SK-N-DZ (cell line): ENCODE measurements at places on chromosomes 16 and 17.

DNA sequence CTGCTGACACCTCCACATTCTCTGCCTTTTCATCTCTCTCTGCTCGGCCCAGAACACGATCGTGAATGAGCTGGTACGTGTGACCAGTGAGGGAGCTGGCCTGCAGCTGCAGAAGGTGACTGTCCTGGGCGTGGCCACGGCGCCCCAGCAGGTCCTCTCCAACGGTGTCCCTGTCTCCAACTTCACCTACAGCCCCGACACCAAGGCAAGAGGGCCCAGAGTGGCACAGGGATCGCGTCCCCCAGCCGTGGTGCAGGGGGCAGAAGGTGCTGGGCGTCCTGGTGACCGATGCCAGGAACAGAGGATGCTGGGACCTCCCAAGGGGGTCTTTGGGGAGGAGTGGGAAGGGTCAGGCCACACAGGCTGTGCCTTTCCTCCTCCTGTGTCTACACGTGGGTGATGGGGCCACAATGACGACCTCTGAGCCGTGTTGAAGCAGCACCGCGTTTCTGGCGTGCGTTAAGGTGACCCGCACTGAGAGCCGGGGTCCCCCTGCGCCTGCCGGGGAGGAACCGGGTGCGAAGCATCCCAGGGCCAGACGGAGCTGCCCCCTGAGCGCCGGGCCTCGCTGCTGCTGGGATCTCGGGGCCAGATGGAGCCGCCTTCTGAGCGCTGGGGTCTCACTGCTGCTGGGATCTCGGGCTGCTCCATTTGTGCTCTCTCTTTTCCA lies 17.4 kb downstream of the GAA start:
- DNase-seq = no peak

GRCh38 chr16:85618521-85618920 lies 5.4 kb downstream of the GSE1 start:
- no peak for DNase-seq

- no peak for DNase-seq
These were observed 40.5 kb upstream of the MGAT5B start for GRCh38 chr17:76827736-76828135.

- no peak for DNase-seq
These were observed 348.9 kb upstream of the DYNLRB2 start for GRCh38 chr16:80191928-80192327.

- DNase-seq = no peak
These were observed 4.3 kb downstream of the AKAP1 start for GRCh38 chr17:57089391-57089790.

DNA sequence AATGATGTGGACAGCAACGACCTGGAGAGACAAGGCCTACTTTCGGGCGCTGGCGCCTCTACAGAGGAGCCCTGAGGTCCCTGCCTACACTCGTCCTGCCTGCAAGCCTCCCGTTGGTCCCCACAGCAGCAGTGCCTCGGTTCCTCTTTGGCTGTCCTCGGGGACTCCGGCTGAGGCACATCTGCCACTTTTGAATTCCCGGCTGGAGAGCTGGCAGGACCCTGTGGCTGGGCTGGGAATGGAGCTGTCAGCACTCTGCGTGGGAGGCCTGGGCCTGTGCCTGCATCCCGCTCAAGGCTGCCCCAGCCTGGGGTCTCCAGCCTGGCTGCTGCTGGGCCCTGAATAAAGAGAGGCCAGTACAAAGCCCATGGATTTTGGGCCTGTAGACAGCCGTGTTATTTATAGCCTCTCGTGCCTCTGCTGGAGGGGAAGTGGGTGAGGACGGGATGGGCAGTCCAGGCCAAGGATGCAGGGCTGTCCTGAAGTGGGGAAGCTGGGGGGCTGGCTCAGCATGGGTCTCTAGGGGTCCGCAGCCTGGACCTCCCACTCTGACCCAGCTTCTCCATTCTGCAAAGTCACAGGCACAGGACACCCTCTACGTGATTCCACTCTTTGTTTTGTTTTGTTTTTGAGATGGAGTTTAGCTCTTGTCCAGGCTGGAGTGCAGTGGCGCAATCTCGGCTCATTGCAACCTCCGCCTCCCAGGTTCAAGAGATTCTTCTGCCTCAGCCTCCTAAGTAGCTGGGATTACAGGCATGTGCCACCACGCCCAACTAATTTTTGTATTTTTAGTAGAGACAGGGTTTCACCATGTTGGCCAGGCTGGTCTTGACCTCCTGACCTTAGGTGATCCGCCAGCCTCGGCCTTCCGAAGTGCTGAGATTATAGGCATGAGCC lies 10.6 kb upstream of the SPNS2 start:
- DNase-seq = no peak

- DNase-seq = no peak
These were observed 3.6 kb upstream of the C16orf96 start for GRCh38 chr16:4552541-4552940.

DNA sequence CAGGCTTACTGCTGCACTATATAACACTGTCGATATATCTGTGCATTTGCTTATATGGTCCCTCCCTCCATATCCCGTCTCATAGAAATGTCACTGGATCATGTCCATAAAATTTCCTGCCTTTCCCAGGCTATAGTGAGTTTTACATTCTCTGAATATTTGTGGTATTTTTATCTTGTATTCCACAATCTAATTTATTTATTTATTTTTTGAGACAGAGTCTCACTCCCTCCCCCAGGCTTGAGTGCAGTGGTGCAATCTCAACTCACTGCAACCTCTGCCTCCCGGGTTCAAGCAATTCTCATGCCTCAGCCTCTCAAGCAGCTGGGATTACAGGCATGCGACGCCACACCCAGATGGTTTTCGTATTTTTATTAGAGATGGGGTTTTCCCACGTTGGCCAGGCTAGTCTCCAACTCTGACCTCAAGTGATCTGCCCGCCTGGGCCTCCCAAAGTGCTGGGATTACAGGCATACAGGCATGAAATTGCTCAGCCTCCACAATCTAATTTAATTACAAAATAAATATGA lies 12.9 kb downstream of the TRIM37 start:
- no peak for DNase-seq

GRCh38 chr17:55773671-55774070 lies 22.8 kb downstream of the PCTP start:
- no peak for DNase-seq

DNA sequence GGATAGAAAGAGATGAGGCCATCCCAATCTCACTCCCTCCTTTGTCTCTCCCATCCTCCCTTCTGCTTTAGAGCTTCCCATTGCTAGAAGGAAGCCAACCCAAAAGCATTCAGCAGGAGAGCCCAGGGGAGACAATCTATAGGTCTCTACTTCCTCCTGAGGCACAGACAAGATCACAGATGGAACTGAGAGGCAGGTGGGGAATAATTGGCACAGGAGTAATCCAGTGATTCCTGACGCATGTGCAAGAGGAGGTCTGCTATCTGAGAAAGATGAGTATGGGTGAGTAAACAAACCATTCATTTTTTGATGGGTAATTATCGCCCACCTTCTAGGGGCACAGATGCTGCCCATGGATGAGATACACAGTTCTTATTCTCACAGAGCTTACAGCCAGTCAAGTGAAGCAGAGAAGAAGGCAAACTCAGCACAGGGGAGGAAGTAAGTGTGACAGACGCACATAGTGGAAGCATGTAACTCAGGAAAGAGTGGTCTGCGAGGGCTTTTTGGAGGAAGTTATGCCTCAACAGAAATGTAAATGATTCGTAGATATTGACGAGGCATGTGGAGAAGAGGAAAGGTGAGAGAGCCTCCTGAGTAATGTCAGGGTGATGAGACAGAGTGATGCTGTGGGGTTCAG lies 88.9 kb upstream of the HLF start:
- DNase-seq = no peak

DNA sequence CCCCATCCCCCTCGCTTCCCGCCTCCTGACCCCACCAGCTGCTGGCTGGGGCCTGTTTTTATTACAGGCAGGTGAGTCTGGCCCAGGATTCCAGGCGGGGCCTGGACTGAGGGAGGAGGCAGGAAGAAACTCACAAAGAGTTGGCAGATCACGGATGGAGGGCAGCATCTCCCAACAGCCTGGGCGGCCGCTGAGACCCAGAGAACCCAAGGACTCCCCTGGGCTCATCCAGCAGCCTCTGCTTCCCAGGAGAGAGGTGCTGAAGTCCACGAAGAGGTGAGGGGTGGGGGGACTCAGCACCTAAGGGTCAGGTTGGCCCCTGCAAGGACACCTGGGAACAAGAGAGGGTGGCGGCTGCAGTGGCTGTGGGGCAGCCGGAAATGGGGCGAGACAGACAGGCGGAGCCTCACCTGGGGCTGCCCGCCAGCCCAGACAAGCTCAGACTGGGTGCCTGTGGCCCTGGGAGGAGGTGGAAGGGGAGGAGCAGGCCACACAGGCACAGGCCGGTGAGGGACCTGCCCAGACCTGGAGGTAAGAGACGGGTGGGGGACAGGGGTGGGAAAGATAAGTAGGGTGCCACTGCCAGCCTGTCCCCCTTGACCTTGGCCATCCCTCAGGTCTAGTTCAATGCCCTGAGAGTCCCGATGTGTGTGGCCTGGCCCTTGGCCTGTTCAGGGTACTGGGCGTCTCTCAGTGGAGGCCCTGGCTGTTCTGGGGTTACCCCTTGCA lies 8.7 kb upstream of the ADGRG1 start:
- no peak for DNase-seq

DNA sequence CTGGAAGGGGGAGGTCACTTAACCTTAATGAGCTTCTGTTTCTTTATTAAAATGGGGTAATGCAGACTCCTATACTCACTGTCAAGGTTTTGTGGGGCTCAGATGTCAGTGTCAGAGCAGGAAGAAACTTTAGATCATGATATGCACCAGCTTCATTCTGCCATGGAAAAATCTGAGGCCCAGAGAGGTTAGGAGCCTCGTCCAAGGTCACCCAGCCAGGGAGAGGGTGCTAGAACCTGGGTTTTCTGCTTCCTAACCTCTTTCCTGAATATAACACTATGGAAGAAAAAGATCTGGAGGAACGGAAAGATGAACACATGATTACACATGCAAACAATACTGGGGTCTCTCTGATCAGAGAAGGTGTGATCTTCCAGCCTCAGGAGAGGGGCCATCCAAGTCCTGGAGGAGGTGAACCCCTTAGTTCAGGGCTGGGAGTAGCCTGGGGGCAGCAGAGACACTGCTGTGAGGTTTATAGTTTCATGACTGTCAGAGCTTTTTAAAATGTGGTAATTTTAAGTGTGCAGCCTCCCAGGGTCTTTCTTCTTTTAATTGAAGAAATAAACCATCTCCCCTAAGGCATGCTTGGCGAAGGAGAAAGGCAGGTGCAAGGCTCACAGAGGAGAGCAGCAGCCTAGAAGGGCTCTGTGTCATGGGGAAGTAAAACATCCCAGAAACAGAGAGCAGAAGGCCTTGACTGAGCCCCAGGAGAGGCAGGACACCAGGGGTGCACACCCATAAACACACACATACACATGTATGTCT lies 10.2 kb upstream of the MEOX1 start:
- no peak for DNase-seq

GRCh38 chr16:67653128-67653788 lies 6.8 kb downstream of the ACD start:
- peak; percentile 25 for DNase-seq

- no peak for DNase-seq
These were observed 236.1 kb downstream of the ZNF423 start for GRCh38 chr16:49619811-49620157.
